ENCODE measurements at places on chromosomes 16 and 17.

DNA sequence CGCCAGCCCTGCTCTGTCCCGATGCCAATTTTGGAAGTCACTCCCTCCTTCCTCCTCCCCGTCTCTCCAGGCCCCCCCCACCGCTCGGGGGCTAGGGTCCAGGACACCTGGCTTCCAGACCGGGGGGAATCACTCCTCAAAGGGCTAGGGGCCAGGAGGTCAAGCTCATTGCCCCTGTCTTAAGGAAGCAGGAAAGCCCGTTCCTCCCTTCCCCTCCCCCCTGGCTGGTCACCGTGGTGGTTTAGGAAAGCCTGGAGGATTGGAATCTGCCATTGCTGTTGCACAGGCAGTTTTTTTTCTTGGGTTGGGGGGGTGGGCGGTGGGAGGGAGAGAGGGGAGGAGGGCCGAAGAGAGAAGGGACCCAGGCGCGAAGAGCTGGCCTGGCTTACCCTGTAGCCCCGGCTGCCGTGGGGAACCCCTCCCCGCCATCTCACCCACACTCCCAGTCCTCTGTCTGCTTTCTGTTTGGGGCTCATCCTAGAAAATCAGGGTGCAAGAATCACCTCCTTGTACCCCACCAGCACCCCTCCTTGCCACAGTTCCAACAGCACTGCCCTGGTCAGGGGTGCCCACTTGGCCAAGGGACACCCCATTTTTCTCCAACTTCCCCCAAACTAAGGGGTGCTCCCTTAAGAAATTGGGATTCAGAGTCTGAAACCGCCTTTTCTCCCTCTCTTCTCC is 2.9 kb upstream of the BCL6B start:
- no peak for DNase-seq

DNA sequence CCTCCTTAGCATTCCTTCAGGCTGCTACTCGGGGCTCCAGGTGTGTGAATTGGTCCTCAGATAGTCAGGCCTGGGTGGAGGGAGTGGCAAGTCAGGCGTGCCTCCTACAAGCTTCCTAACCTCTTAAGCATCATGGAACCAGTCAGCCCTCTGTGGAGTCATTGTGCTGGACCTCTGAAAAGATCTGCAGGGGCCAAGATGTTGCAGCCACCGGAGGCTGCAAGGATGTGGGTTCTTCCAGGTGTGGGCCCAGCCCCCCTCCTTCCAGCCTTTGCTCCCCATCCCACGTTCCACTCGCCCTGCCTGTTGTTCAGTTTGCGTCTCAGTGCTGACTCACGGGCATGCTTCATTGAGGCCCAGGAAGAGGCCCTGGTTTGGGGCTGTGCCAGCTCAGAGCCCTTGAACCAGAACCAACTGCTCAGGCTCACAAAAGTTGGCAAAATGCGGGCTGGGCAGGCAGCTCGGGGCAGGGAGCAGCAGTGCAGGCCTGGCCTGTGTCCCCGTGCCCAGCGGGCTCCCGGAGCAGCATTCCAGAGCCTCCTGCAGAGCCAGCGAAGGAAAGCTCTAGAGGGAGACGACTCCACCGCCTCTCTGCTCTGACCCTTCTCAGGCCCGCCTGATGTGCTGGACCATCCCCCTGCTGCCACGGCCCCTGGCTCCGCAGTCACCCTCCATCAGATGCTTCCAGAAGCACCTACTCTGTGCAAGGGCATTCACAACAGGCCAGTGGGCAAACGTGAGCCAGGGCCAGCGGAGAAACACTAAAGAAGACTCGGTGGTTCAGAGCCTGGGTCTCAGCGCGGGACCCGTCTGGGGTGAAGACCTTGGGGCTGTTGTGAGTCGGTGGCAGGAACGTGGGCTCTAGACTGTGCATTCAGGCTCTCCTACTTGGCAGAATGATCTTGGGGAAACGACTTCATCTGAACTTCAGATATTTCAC is 7.5 kb downstream of the LDHD start:
- peak; percentile 71 for DNase-seq

DNA sequence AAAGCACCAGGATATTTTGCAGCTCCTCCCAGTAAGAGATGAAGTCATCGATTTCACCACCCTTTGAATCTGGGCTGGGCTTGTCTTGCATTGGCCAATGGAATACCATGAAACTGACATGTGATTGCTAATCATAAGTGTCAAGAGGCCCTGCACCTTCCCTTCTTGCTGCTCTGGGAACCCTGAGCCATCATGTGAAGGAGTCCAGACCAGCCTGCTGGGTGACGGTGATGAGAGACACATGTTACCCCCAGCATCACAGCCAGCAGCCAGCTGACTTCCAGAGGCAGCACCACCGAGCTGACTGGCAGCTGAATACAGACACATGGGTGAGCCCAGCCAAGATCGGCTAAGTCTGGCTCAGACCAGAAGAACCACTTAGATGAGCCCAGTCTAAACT is 43.6 kb upstream of the CACNG4 start:
- no peak for DNase-seq

DNA sequence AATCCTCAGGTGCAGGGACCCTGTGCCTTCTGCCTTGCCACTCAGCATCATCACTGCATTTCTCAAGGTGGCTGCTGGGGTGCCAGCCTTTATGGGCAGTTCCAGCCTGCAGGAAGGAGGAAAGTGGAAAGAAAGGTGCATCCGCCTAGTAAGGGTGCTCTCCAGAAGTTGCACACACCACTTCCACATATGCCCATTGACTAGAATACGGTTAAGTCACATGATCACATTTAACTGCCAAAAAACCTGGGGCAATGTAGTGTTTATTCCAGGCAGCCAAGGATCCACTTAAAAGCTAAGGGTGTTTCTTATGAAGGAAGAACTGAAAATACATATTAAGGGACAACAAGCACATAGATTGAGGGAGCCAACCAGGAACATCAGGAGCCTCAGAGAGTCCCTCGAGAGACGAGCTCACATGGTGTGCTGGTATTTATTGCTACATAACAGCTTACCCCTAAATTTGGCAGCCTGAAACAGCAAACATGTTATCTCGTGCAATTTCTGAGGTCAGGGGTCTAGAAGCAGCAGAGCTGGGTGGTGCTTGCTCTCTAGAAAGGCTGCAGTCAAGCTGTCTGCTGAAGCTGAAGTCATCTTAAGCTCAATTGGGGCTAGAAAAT is 52.0 kb upstream of the MMP2 start:
- no peak for DNase-seq

GRCh38 chr16:50265716-50266336 is 525 bp upstream of the ADCY7 start:
- no peak for DNase-seq

- no peak for DNase-seq
Observed at GRCh38 chr16:65740711-65741110, 618.8 kb upstream of the CDH11 start.

GRCh38 chr16:3819746-3820724 is 60.5 kb downstream of the CREBBP start:
- DNase-seq: no peak

DNA sequence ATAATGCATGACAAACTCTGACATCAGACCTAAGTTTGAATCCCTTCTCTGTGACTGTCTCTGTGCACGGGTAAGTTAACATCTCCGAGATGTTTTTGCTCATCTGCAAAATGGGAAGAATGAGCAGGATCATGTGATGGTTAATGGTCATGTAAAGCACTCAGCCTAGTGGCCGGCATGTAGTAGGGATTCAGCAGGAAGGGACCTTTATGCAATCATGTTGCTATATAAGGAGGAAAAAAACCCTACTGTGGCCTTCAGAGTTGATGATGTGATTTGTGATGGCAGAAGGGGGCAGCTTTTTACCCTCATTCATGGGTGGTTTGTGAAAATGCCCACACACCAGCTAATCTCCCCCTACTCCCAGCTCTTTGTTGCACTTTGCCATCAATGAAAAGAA is 24.1 kb downstream of the CLEC16A start:
- DNase-seq: peak; percentile 63

GRCh38 chr17:51427856-51428255 is 167.5 kb downstream of the UTP18 start:
- DNase-seq: no peak

DNA sequence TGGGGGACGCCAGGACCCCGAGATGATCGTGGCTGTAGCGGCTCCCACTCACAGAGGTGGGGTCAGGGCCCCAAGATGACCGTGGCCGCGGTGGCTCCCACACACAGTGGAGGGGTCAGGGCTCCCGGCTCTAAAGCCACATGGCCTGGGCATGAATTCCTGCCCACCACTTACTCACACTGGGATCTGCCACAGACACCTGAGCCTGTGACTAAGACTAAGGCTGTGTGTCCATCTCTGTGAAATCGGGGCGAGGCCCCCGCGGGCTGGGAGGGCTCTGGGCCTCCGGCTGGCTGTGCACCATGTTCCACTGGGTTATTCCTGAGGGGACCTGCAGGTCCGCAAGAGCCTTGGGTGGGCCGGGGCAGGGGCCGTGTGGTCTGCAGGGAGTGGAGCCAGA is 18.5 kb downstream of the ZFPM1 start:
- no peak for DNase-seq

DNA sequence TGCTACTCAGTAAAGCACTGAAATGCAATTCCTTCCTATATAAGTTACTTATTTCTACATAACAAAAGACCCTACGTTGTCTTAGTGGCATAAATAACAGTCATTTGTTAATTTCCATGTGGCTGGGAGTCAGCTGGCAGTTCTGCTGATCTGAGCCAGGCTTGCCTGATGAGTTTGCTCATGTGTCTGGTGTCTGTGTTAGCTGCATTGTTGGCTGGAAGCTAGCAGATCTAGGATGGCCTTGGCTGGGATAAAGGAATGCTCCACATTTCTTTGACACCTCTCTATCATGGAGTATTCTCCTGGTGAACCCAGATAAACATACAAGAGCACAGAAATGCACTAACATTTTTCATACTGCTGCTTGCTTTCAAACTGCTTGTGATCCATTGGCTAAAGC is 264.4 kb upstream of the MON1B start:
- DNase-seq: no peak

DNA sequence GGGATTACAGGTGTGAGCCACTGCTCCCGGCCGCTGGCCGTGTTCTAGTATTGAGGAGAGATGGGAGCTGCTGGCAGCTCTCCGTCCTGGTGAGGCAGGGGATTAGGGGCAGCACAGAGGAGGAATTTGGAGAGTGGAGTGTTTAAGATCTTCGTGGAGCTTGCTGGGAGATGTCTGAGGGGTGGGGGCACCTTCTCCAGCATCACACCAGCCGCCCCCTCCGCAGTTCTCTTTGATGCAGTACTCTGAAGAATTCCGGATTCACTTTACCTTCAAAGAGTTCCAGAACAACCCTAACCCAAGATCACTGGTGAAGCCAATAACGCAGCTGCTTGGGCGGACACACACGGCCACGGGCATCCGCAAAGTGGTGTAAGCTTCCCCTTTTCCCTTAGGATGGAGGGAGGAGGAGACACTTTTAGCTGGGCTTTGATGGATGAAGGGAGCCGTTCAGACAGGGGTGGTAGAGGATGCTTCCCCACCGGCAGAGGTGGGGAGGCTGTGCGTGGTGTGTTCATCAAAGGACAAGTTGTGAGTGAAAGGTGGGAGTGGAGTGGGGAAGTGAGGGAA is 11.9 kb downstream of the ITGAM start:
- no peak for DNase-seq

DNA sequence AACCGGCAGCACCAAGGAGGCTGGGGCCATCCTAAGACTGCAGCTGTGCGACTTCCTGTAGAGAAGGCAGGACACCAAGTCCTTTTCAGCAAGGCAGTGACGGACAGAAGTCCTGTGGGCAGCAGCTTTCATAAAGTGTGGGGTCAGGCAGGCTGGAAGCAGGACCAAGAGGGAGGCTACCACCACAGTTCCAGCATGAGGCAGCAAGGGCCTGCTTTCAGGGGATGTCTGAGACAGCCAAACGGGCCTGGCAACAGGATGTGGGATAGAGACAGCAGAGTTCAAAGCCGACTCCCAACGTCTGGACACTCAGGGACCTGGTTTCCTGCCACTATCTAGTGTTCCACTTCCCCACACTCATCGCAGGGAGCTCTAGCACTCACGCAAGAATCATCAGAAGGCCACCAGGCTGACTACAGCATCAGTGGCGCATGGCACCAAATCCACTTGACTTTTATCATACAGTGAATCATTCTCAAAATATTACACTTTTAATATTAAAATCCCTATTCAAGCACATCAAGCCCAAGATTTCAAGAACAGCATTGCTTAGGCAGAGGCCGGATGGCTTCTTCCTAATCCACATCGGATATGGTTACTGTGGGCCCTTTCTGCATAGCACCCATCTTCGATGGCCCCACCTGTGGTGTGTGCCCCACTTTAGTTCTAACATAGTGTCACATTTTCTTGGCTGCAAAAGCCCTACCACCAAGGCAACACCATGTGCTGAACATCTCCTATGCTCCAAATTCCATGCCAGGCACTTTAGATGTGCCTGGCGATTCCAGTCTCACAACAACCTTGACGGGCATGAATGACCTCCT is 5.2 kb downstream of the USP7 start:
- DNase-seq: peak; percentile 31

DNA sequence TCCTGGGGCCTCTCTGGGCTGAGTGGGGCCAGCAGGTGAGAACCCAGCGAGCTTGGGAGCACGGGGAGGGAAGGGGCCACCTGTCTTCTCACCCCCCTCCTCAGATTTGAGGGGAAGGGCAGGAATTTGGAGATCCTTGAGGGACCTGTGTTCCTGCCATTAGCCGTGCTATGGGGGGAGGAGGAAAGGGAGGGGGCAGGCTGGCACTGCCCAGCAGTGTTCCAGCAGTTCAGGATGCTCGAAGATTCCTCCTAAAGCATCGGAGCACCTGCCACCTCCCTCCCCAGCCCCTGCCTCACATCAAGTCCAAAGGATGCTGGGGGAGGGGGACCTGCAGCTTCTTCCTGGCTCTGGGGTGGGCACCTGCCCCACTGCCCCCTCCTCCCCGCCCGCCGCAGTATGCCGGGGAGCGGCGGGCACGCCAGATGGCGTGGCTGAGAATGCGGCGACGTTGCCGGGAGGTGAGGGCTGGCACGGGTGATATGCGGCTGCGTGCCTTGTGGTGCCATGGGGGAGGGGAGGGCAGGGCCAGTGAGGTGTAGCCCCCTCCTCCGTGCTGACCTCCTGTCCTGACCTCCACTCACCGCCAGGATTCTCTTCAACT is 4.7 kb upstream of the NEUROD2 start:
- DNase-seq: no peak

DNA sequence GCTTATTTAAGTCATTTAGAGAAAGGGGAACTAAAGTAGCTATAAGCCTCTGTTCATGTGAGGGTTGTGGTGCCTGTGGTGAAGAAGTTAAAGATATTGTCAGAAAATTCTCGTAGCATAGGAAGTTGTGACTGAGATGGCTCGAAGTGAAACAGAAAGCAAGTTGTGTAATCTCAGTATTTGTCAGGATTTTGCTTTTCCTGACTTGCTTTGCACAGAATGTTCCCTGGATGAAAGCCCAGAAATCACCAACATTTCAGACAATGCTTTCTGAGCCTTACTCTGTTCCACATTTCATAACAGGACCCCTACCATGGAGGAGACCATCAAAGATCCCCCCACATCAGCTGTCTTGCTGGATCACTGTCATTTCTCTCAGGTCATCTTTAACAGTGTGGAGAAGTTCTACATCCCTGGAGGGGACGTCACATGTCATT is 10.6 kb downstream of the CALCOCO2 start:
- peak; percentile 89 for DNase-seq

GRCh38 chr16:2226245-2226793 is 2.9 kb downstream of the E4F1 start:
- no peak for DNase-seq
